Left renal cortex interstitium (tissue), 4 donors: ENCODE measurements at places on chromosomes 1 and 21.

DNA sequence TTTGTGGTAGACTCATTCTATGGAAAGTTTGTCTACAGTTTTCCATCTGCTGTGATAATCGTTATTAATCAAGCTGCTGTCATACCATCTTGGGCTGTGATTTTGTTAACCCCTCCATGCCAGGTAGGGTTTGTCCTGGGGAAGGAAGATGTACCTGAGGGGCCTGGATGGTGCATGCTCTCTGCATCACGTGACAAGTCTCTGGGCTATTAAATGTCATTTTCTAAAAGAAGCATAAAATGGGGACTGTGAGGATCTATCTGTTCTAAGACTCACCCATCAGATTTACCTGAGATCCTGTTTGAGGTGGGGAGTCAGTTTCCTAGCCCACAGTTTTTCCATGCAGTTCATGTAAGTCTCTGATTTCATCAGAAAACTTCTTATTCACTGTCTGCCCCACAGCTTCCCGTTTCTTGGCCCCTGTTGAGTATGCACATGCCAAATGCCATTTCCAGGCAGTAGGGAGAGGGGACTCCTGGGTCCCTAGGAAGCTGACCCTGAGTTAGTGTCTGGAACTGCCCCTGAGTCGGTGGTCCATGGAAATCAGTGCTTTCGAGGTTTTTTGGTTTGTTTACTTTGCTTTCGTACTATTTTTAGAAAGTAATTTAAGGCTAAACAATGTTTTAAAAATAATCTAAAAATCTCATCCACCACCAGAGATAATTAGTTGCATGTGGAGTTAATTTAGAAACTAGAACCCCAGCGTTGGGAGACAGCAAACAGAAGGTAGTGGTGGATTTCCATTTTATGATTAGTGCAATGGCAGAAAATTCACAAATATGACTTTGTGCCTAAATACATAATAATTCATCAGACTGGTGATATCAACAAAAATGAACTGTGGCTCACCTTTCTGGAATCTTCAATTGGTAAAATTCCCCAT, 46.7 kb downstream of the ZBTB18 start:
- DNase-seq = no peak

DNA sequence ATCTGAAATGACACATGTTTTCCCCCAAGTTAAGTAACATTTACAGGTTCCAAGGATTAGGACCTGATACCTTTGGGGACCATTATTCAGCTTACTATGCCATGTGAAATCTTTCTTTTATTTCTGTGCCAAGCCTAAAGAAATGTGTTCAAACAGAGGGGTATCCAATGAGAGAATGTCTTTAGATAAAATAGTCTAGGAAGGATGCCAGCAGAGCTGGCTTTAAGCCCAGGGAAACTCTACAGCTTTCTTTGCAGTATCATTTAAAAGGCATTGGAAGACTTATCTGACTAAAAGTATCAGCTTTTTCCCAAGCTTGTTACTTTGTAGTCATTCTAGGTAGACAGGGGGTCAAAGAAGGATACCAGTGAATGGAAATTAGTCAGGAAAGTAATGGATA, 860.4 kb downstream of the PLA2G4A start:
- DNase-seq = no peak

- DNase-seq = no peak
These were observed 190.0 kb upstream of the ARHGEF16 start for GRCh38 chr1:3264456-3264855.

DNA sequence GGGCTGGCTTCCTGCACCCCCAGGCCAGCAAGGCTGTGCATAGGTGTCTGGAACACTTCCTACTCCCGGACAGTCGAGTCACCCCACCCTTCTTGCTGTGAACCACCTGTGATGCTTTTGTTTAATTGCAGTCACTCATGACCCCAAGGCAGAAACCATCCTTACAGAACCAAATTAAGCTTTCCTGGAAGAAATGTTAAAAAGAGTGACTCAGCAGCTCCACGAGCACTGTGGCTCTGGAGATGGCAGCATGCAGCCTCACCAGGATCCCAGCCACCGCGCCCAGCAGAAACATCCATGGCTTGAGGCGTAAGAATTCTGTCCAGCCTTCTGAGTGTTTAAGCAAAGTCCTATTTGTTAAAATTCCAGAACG, 28.8 kb downstream of the SNAP47 start:
- no peak for DNase-seq

- DNase-seq = no peak
These were observed 34.9 kb downstream of the FOXO6 start for GRCh38 chr1:41396084-41396483.

DNA sequence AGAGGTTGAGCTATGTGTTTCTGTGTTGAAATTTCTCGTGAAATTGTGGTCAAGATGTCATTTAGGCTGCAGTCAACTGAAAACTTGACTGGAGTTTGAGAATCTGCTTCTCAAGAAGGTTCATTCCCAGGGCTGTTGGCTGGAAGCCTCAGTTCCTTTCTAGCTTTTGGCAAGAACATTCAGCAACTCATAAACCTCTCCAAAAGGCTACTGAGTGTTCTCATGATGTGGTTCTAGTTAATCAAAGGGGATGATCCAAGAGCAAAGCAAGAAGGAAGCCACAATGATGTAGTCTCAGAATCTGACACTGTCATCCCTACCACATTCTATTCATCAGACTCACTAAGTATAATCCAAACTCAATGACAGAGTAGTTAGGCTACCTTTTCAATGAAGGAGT, 66.6 kb downstream of the SPATA6 start:
- DNase-seq = no peak

- DNase-seq = no peak
These were observed 123.5 kb downstream of the PATJ start for GRCh38 chr1:61865646-61866220.

- no peak for DNase-seq
These were observed 3.5 kb downstream of the SH3BGRL3 start for GRCh38 chr1:26283279-26283853.

- DNase-seq = no peak
These were observed 124.3 kb downstream of the RERE start for GRCh38 chr1:8693107-8693506.

DNA sequence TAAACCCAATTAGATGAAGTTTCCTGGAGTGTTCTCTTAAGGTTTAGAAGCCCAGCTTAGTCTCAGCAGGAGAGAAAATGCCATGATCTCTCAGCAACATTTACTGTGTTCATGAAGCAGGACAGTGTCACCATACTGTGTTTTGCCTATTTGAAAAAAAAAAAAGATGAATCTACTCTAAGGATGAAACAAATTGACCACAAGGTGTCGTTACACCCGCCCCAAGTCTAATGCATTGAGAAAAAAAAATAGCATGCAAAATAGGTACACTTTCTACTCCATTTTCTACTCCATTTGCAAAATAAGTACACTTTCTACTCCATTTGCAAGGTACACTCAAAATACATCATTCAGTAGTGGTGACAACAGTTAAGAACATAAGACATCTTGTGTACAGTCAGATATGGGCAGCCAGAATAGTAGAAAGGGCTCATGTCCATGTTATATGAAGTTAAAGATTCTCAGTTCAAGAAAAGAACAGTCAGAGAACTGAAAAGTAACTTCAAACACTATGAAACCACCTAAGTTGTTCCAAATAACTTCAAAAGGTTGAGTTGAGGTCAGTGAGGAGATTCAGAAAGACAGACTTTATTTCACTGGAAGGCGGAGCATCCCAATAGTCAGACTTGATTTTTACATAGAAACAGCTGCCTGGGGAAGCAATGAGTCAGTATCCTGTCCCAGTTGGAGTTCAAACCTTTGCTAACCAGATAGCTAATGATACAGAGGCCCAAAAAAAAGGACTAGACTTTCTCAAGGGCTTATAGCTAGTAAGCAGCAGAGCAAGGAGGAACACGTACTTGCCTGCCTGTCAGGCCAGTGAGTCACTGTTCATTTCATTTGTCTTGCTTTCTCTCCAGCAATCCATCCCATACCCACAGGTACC, 13.3 kb downstream of the PLPPR5 start:
- DNase-seq = no peak

GRCh38 chr1:94590203-94591137, 48.9 kb upstream of the F3 start:
- DNase-seq = no peak

- no peak for DNase-seq
These were observed 186.4 kb downstream of the MRPL39 start for GRCh38 chr21:25420831-25421230.

GRCh38 chr21:37032877-37033471, 26.5 kb downstream of the RIPPLY3 start:
- DNase-seq = no peak

GRCh38 chr1:179143322-179143721, 61.5 kb downstream of the TOR3A start:
- no peak for DNase-seq

DNA sequence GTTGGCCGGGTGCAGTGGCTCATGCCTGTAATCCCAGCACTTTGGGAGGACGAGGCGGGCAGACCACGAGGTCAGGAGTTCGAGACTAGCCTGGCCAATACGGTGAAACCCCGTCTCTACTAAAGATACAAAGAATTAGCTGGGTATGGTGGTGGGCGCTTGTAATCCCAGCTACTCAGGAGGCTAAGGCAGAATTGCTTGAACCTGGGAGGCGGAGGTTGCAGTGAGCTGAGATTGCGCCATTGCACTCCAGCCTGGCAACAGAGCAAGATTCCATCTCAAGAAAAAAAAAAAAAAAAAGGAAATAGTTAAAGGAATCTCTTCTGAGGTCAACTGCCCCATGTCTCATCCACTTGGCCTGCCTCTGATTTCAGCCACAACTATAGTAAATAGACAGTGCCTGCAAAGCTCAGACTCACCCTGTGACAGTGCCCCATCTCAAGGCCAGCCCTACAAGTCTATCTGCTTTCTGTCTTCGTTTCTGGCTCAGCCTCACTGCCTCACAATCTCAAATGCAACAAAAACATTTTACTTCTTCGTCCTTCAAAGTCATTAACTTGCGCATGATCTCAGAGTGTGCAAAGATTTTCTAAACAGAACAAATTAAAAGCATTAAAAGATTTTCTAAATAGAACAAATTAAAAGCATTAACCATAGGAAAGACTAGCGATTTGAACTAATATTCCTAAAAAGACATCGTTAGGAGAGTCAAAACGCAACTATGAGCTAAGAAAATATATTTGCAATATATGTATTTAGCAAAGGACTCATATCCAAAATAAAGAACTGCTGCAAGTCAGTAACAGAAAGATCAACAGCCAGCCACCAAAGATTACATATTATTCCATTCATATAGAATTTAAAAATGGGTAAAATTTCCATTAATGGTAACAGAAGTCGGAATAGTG, 65.0 kb upstream of the PRDX6 start:
- DNase-seq = no peak

- DNase-seq = no peak
These were observed 96.4 kb upstream of the BACE2 start for GRCh38 chr21:41071258-41072171.

DNA sequence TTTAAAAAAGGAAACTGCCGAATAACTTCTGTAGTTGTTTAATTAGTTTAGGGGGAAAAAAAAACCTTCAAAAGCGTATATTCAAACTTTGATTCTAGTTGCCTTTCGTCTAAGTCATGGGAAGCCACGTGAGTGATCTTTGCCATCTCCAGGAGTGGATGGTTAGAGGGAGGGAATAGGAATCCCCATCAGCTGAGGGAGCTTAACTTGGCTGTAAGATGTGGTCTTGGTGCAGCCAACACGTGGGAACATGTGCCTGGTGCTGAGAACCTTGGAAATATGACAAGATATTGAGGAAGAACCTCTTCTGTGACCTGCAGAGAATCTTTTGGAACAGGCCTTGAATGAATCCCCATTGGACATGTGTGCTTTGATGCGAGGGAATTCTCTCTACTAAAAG, 1.7 kb downstream of the BACE2 start:
- no peak for DNase-seq

- DNase-seq = no peak
These were observed 18.2 kb downstream of the ADAR start for GRCh38 chr1:154589780-154590179.

- no peak for DNase-seq
These were observed 7.2 kb upstream of the ETV3L start for GRCh38 chr1:157106813-157107189.

- DNase-seq = no peak
These were observed 23.6 kb downstream of the GNPAT start for GRCh38 chr1:231264642-231265041.

DNA sequence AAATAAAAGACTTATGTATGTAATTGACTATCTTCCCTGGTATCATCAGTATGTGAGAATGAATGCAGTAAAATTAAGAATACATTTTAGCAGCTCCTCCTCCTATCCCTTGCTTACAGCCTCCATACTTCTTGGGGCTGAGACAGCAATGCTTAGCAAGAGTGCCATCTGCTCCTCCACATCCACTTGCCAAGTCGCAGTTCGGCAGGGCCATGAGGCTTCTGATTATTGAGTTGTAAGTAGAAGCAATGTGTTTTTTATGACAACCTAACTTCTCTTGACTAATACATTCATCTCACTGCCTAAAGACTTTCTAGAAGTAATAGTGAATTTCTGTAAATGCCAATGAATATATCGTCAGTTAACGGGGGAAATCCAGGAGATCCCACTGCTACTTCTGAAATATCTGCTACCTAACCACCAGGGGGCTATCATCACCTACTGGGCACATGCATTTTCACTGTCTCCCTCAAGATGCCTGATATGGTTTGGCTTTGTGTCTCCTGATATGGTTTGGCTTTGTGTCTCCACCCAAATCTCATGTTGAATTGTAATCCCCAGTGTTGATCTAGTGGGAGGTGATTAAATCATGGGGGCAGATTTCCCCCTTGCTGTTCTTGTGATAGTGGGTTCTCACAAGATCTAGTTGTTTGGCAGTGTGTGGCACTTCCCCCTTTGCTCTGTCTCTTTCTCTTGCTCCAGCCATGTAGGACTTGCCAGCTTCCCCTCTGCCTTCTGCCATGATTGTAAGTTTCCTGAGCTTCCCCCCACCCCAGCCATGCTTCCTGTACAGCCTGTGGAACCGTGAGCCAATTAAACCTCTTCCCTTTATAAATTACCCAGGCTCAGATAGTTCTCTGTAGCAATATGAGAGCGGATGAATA, 59.6 kb downstream of the EXTL2 start:
- no peak for DNase-seq

- DNase-seq = no peak
These were observed 6.6 kb upstream of the NHLH1 start for GRCh38 chr1:160360227-160360695.

DNA sequence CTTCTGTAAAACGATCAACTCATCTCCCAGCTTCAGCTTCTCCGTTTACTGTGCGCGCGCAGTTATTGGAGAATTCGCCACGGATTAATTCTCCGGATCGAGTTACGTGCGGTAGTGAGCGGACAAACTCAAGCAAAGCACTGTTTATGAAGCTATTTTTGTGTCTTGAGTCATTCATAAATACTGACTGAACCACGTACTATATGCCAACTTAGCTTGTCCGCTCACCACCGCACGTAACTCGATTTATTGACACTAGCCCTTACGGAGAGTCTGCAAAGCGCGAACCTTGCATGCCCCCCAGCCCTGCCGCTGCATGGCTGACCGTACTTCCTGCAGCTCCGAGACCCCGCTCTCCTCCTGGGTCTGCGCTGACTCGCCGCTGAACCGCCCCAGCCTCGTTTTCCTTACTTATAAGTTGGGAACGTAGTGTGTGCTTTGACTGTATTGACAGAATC, 773 bp downstream of the CHD1L start:
- DNase-seq = no peak

- no peak for DNase-seq
These were observed 10.8 kb upstream of the ETS2 start for GRCh38 chr21:38794978-38795377.
